ENCODE measurements at places on chromosomes 1 and 21.

DNA sequence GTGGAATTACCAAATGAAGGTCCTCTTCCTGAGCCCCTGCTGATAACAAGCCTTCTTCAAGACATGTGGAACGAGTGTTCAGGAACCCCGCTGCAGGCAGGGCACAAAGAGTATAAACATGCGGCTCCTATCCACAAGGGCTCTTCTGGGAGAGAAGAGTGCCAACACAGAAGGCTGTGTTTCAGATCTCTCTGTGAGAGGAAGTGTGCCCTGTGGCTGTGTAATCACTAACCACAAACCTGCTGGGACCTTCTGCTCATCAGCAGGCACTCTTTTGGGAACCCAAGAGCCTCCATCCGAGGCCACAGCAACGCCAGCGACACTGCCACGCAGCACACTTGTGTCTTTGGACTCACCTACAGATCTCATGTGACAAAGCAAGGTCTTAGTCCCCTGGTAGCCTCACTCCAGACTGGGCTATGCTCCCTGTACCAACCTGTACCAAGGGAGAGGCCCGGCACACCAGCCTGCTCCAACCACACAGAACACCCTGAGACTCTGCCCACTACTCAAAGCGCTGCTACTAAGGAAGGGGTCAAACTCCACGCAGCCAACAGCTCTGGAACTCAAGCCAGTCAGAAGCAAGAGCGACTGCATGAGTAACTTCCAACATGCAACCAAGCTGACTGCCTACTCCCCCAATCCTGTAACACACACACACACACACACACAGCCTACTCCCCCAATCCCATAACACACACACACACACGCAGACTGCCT, 7.8 kb downstream of the PTTG1IP start:
- no peak for DNase-seq

DNA sequence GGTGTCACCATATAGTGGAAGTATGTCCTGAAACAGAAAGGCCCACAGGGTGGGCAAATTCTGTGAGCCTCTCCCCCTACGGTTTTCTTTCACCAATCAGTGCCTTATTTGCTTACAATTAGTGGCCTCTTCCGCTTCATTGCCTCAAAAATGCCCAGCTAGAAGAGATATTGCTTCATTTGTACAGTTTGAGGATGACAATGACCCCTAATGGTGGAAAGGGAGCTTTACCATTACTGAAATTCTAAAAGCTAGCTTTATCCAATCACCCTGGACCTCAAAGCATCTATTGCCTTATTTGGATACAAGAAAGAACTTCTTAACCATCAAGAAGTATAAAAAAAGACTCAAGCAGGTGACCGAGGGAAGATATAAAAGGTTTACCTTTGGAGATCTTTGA, 49.6 kb downstream of the LRRC71 start:
- no peak for DNase-seq

- DNase-seq, result no peak
Measured at GRCh38 chr1:234515411-234515810, 36.4 kb upstream of the TARBP1 start.

GRCh38 chr1:37135032-37135431, 100.7 kb upstream of the GRIK3 start:
- DNase-seq, result no peak

GRCh38 chr21:45431781-45432572, 27.0 kb downstream of the COL18A1 start:
- DNase-seq, result no peak

Measured in activated naive CD4-positive, alpha-beta T cell treated with anti-CD3 and anti-CD28 coated beads, Interleukin-2, amount 50 U/mL, for 16 hours (primary cell).